SHP77 (cell line): ENCODE measurements at places on chromosomes 3 and 15.
A peak's percentile ranks its signal among the peaks of the same experiment; 100 is the strongest.

GRCh38 chr3:149271669-149272068 lies 50.0 kb upstream of the CP start:
- DNase-seq: no peak

- DNase-seq: no peak
Observed at GRCh38 chr3:56303487-56303886, 164.8 kb downstream of the ERC2 start.

GRCh38 chr3:48268381-48268935 lies 27.6 kb downstream of the ZNF589 start:
- no peak for DNase-seq

GRCh38 chr15:66780973-66781718 lies 79.1 kb downstream of the SMAD6 start:
- DNase-seq: no peak

DNA sequence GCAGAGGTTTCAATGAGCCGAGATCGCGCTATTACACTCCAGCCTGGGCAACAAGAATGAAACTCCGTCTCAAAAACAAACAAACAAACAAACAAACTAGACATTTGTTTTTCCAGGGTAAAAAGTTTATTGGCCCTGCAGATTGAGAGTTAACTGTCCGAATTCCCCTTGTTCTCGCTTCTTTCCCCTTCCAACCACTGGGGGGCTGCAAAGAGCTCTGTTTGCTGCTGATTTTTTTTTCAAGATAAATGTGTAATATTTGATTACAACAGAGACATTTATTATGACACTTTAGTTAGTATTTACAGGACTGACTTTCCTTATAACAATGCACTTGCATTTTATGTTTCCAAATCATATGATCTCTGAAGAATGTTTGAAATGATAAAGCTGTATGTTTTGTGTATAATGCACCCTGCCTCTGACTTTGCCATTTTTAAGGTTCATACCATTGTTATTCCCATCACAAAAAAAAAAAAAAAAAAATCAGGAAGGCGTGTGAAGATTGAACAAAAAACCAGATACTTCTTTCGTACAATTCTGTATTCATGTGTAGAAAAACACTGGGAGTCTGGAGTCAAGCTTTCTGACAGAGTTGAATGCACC lies 2.8 kb downstream of the CLSTN2 start:
- no peak for DNase-seq

- DNase-seq: no peak
Observed at GRCh38 chr3:177337541-177338331, 140.5 kb upstream of the TBL1XR1 start.

GRCh38 chr3:89859757-89860156 lies 752.3 kb downstream of the EPHA3 start:
- DNase-seq: peak; percentile 72

DNA sequence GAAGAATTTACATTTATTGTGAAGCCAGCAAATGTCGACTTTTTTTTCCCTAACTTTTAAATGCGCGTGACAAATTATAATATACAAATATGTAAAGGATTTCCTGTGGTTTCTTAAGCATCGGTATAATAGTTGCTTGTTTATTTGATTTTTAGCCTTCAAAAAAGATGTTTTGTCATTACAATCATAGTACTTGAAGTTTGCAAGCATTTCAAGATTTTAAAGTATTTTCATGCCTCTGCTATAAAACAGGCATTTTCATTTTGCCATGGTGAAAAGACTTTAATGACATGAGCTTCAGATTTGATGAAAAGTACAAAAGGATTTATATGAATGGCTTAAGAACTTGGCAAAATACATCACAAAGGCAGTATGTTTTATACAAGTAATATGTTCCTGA lies 9.4 kb upstream of the P2RY12 start:
- DNase-seq: no peak

DNA sequence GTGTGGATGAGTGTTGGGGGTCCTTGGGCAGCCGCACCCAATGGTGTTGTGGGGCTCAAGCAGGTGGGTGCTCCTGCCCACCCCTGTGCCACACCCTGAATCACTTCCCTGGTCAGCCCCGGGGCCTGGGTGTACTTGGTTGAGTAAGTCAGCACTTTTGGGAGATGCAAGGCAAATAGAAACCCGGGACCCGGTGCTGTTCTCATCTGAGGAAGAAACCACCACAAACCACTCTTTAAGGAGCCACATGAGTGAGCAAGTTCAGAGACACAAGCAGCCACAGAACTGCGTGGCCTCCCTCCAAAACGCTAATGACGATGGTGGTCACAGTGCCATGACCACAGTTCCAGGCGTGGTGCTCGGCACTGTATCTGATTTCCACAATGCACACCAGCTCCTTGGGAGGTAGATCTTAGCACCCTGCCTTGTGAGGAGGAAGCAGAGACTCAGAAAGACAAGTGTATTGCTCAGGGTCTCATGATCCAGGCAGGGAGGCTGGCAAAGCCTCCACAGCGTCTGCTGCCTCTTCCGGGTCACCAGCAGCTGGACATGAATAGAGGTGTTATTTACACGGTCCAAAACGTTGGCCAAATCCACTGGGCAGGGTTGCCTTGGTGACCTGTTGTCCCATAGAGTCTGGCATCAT lies 118.2 kb upstream of the ALDH1A3 start:
- no peak for DNase-seq

- no peak for DNase-seq
Observed at GRCh38 chr3:138747225-138747624, 87.5 kb downstream of the PIK3CB start.

- DNase-seq: no peak
Observed at GRCh38 chr3:194306109-194306686, 44.9 kb downstream of the CPN2 start.

DNA sequence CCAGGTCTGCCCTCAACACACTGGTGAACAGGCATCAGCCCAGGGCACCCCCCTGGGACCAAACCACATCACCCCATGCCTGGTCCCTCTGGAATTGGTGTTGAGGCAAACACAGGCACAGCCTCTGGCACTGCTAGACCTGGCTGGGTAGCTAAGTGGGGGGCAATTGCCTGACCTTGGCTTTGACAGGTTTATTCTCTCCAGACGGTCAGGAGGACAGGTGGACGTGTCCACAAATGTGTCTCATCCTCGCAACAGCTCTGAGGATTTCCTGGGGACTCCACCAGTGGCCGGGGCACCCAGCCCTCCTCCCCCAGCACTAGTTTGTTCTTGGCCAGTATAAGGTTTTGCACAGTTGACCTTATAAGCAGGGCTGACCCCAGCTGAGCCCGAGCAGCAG lies 31.3 kb downstream of the TKT start:
- no peak for DNase-seq

DNA sequence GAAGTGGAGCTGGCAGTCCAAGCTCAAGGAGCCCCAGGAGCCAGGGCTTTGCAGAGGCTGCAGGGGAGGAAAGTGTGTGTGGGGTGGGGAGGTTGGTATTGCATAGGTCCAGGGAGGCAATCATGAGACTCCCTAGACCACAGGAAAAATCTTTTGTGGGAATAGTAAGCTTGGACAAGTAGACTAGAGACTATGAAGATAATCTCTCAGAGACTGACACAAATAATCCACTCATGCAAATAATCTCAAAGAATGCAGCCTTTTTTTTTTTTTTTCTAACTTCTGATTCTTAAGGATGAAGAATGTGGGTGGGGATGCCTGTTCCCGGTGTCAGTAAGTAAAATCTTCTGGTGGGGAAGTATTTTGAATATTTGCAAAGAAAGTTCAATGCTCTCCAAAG lies 113.7 kb downstream of the GREM1 start:
- no peak for DNase-seq

GRCh38 chr15:57033715-57034439 lies 115.4 kb downstream of the TCF12 start:
- no peak for DNase-seq

DNA sequence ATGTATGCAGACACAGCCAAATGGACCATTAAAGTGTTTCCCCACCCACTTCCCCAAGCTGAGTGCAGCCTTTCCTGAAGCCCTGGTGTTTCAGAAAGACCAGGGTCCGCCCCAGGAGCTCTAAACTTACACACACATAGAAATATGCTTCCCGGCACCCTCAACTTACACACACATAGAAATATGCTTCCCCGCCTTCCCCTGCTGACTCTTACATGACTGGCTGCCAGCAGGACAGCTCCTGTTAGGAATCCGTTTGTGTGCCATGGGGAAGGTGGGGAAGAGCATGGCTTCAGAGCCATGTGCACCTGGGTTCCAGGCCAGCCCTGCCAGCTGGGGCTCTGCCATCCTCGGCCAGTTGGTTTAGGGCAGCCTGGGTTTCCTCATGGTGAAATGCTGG lies 3.6 kb downstream of the CLEC3B start:
- no peak for DNase-seq

DNA sequence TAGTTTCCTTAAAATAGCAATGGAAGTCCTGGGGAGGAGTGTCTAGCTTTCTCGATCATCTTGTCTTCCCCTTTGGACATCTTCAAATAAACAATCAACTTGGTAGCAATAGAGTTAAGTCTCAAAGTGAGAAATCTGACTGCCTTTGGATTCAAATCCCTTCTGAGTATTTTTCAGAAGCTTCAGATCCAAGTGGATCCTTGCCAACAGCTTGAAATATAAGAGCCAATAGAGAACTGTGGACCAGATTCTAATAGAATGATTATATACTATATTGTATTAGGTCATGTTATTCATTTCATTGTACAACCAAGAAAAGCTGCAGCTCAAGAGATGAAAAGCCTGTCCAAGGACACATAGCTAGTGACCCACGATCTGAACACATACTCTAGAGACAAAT lies 60.2 kb downstream of the SYNPR start:
- no peak for DNase-seq

DNA sequence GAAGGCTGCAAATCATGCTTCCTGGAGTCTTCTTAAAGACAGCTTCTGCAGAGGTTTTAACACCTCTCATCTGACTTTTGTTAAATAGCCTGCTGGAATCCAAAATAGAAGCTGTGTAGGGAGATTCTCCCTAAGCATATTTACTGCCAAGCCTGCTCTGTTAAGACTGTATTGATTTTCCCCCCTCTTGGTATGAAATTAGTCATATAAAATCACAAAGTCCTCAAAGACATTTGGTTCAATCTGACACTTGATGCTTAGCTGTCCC lies 94.6 kb downstream of the ITPR1 start:
- DNase-seq: no peak
